ENCODE measurements at places on chromosomes 4 and X.
A peak's percentile ranks its signal among the peaks of the same experiment; 100 is the strongest.

DNA sequence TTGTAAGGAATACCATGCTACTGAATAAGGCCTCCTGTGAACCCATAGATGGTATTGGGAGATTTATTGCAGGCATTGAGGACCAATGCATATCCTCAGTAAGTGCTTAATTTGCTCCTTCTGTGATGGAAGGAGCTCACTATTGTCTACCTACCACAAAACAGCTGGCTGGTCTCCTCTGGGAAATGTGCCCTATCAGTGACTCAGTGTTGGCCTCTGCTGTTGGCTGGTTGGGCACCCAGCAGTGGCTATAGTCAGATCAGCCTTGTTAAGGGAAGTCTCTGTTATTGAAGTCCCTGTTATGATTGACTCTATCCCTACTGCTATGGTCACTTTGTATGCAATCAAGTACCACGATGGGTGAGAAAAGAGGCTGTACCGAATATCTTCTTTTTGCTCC, 27.5 kb upstream of the OTUD4 start:
- DNase-seq, result peak; percentile 20

- no peak for DNase-seq
These were observed 15.6 kb upstream of the FAM47E start for GRCh38 chr4:76235915-76236314.

DNA sequence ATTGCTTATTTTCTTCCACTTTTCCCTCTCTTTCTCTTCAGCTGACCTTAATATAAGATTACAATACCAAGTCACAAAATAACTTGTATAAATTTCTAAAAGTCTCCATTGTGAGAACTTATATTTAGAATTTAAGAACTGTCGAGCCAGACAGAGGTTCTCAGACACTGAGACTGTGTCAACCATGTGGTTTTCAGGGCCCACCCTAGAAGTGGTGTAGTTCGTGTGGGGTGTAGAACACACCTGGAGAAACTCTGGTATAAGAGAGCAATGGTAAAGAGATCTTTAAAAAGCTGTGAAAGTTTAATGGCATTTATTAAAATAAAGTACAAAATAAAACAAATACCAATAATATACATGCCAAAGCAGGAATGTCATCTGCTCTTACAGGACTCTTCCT, 19.7 kb downstream of the CPEB2 start:
- no peak for DNase-seq

- DNase-seq, result no peak
These were observed 456.8 kb downstream of the PRR32 start for GRCh38 chrX:127276326-127276725.

DNA sequence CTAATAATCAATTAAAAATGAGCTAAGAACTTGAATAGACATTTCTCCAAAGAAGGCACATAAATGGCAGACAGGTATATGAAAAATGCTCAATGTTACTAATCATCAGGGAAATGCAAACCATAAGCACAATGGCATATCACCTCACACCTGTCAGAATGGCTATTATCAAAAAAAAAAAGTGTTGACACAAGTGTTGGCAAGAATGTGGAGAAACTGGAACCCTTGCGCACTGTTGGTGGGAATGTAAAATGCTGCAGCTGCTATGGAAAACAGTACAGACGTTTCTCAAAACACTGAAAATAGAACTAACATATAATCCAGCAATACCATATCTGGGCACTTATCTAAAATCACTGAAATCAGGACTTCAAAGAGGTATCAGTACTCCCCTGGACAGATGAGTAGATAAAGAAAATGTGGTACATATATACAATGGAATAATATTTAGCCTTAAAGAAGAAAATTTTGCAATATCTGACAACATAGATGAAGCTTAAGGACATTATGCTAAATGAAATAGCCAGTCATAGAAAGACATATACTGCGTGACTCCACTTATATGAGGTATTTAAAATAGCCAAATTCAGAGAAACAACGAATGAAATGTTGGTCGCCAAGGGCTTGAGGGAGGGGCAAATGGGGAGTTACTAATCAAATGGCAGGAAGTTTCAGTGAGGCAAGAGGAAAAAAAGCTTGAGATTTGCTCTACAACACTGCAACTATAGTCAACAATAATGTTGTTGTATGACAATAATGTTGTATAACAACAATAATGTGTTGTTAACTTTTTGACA, 175.5 kb downstream of the WDFY3 start:
- no peak for DNase-seq

DNA sequence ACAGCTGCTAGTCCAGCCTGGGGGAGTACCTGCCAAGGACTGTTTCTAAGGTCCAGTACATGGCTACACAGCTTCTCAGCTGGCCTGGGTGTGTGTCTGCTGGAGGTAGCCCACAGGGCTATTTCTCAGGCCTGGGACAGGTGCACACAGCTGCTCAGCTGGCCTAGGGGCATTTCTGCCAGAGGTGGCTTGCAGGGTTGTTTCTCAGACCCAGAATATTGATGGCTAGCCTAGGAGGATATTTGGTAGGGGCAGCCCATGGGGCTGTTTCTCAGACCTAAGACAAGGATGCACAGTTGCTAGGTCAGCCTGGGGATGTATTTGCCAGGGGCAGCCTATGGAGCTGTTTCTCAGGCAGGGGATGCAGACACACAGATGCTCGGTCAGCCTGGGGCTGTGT, 29.4 kb downstream of the RAB28 start:
- DNase-seq, result no peak

GRCh38 chr4:74317616-74318246, 9.5 kb downstream of the EPGN start:
- no peak for DNase-seq

- no peak for DNase-seq
These were observed 137.7 kb downstream of the LDB2 start for GRCh38 chr4:16760617-16761363.

DNA sequence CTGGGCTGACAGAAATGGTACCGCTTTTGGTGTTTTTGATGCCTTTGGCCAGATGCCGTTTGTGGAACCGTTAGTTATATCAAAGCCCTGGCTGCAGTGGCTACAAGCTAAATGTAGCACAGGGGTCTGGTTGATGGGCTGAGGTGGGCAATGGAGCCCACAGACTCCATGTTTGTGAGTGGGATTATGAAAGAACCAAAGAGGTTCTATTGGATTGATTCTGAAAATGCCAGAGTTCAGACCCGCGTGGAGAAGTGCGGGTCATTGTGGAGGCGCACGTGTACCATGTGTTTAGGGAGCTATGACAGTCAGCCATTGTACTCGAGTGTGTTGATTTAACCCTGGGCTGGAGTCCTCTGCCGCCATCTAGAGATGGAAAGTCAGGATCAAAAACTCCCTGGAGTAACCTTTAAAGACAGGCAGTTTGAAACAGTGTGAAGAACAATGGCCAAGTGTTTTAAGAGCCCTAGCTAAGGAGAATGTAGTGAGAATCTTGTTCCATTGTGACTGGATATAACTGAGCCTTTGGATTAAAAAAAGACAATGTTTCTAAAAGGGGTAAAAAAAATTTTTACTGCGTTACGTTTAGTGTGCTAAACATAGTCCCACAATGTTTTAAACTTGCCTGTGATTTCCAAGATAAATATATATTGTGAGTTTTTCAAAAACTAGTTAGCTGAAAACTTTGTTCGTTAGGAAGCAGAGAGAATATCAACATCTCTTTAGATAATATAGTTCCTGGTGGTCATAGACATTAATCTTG, 12.7 kb downstream of the ART3 start:
- DNase-seq, result peak; percentile 79

- DNase-seq, result no peak
These were observed 13.0 kb upstream of the MCF2 start for GRCh38 chrX:139720979-139721378.

DNA sequence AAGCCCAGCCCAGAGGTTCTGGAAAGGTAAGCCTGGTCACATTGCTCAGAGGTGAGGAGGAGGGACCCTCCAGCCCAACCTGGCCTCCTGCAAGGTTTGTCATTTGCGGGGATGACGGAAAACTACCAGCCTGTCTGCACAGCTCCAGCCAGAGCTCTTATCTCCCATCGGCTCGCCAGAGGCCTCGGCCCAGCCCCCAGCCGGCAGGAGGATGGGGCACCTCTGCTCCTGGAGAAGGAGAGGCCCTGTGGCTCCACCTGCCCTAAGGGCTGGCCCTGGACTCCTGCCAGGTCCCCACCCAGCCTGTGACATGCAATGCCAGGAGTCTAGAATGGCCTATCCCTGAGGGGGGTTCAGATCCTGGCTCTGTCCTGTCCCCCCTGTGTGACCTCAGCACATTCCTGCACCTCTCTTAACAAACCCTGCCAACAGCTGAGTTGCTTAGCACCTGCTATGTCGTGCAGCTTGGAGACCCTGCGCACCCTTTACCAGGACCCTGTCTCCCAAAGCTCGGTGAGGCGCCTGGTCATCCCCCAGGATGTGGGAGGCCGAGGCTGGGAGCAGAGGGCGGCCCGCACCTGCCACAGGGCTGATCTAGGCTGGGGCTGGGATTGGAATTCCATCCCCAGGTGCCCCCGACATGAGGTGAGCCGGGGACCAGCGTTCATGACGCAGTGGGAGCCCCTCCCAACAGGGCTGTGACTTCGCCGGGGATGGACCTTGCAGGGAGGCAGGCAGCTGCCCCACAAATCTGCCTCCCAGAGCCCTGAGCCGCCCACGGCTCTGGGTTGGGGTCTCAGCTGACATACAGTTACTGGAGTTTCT, 14.4 kb downstream of the ADRA2C start:
- no peak for DNase-seq

DNA sequence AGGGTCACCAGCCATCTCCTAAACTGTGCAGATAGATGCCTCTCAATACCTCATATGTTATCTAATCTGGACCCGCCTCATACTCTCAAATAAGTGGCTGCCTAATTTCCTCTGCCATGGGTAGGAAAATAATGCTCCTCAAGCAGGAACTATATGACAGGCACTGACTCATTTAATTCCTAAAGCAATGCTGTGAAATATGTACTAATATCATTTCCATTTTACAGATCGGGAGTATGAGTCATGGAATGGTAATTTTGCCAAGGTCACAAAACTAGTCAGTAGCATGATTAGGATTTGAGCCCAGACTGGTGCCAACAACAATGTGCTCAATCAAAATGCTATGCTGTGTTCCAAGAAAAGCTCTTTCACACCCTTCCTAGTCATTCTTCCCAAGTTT, 3.0 kb upstream of the NXT2 start:
- DNase-seq, result no peak

- no peak for DNase-seq
These were observed 109.7 kb downstream of the MSL3 start for GRCh38 chrX:11867610-11868345.

GRCh38 chr4:70838666-70839588, 763 bp downstream of the GRSF1 start:
- peak; percentile 42 for DNase-seq

DNA sequence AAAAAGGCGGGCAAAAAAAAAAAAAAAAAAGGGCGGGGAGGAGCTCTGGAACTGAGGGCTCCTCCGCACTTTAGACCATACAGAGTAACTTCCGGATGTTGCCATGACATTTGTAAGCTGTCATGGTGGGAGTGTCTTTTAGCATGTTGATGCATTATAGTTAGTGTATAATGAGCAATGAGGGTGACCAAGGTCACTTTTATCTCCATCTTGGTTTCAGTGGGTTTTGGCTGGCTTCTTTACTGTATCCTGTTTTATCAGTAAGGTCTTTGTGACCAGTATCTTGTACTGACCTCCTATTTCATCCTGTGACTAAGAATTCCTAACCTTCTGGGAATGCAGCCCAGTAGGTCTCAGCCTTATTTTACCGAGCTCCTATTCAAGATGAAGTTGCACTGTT, 193.4 kb downstream of the UGT8 start:
- peak; percentile 80 for DNase-seq

- DNase-seq, result no peak
These were observed 290.5 kb downstream of the RAB28 start for GRCh38 chr4:13193662-13194061.

- DNase-seq, result no peak
These were observed 98.3 kb upstream of the SFRP2 start for GRCh38 chr4:153887217-153887616.

- DNase-seq, result no peak
These were observed 66.1 kb downstream of the PHKA2 start for GRCh38 chrX:18917831-18918230.

GRCh38 chr4:110953898-110954297, 331.0 kb upstream of the PITX2 start:
- no peak for DNase-seq

- DNase-seq, result no peak
These were observed 167.7 kb downstream of the MGST2 start for GRCh38 chr4:139833151-139833910.

GRCh38 chr4:10441512-10441911, 15.7 kb downstream of the ZNF518B start:
- no peak for DNase-seq

All from HT1080 (cell line).